Hematopoietic multipotent progenitor cell treated with erythropoietin and hydrocortisone succinate and interleukin-3 and kit ligand, for 17 days (in vitro differentiated cells): ENCODE measurements at places on chromosomes 11 and 22.

GRCh38 chr11:16341853-16342252, 14.5 kb downstream of the SOX6 start:
- no peak for DNase-seq

DNA sequence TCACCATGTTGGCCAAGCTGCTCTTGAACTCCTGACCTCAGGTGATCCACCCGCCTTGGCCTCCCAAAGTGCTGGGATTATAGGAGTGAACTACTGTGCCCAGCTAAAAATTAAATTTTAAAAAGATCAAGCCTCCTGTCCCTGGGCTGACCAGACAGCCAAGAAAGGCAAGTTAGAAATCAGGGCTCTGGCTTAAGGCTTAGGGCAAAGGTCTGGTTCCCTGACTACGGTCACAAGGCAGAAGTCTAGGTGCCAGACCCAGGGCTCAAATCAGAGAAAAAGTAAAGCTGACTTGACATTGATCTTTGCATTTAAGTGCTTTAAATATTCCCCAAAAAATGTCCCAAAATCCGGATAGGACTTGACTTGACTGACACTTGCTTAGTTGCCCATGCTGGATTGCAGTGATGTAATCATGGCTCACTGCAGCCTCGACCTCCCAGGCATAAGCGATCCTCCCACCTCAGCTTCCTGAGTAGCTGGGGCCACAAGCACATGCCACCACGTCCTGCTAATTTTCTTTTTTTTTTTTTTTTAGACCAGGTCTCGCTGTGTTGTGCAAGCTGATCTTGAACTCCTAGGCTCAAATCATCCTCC, 17.3 kb upstream of the CRKL start:
- no peak for DNase-seq

DNA sequence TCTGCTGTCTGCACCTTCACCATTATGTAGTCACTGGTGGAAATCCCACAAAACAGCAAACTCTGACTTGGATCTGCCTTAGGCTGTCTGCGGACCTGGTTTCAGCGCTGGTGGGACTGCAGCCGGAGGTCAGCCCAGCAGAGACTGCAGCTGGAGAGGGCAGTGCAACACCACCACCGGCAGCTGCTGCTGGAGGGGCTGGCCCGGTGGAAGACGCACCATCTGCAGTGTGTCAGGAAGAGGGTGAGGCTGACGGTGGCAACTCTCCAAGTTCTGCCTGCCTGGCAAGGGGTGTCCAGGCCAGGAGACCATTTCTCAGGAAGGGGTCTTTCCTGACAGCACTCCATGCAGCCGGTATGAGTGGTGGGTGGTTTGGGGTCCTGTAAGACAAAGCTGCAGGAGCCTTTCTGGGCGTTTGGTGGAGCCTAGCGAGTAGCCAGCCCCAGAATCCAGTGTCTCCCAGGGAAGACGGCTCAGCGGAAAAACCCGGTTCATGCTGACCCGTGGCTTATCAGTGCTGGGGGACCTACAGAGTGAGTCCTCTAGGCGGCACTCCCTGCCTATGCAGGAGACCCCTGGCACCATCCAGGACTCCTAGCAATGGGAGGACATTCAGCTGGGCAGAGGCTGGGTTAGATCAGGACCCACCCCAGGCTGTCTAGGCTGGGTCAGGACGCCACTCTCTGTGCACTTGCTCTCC, 50.8 kb downstream of the PISD start:
- DNase-seq: no peak

DNA sequence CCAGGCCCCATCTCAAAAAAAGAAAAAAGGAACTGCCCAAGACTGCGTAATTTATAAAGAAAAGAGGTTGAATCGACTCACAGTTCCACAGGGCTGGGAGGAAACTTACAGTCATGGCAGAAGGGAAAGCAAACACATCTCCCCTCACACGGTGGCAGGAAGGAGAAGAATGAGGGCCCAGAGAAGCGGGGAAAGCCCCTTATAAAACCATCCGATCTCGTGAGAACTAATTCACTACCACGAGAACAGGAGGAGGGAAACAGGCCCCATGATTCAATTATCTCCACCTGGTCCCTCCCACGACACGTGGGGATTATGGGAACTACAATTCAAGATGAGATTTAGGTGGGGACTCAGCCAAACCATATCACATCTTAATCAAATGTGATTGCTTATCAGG, 82.2 kb downstream of the BUD13 start:
- DNase-seq: no peak

DNA sequence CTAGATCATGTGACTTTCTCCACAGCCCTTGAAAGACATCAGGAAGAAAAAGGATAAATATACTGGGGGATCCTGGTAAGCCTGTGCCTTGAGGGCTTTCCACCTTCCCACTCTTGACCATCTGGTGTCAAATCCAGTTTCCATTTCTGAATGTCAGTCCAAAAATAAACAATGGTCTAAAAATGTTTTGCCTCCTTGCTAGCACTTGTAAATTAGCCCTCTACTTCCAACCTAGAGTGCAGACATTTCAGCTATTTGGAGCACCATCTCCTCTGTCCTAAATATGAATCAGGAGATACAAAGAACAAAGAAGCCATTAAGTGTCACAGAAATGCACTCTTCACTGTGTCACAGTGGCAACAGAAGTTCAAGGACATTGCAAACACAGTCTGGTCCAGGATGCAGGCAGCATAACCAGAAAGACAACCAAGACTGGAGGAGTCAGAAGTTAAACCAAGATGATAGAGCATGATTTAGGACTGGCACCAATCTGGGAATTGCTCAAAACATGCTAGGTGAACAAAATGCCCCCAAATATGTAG, 88.1 kb downstream of the CCDC34 start:
- no peak for DNase-seq

DNA sequence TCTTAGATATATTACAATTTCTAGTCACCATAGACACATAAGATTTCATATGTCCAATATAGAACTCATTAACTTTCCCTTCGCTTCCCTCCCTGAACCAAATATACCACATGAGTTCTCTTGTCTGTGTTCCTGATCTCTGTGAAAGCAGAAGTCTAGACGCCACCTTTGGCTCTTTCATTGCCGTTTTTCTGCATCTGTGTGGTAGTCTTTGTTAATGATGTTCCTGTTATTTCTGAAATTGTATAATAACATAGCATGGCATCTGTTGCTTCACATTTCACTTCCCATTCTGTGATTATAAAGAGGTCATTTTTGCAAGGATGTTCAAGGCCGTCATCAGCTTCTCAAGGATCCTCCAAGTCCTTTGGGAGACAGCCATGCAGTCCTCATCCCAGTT, 58.5 kb downstream of the NCAM1 start:
- no peak for DNase-seq

DNA sequence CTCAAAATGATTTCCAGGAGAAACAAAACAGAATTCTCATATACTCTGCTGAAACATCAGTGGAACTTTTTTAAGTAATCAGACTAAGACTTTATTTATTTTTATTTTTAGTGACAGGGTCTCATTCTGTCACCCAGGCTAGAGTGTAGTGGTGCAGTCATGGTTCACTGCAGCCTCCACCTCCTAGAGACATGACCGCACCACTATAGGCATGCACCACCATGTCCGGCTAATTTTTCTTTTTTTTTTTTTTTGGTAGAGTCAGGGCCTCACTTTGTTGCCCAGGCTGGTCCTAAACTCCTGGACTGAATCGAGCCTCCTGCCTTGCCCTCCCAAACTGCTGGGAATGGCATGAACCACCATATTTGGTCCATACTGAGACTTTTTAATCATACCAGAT, 42.9 kb downstream of the PRDM10 start:
- DNase-seq: no peak

- no peak for DNase-seq
Measured at GRCh38 chr22:24440718-24441405, 13.5 kb downstream of the ADORA2A start.

DNA sequence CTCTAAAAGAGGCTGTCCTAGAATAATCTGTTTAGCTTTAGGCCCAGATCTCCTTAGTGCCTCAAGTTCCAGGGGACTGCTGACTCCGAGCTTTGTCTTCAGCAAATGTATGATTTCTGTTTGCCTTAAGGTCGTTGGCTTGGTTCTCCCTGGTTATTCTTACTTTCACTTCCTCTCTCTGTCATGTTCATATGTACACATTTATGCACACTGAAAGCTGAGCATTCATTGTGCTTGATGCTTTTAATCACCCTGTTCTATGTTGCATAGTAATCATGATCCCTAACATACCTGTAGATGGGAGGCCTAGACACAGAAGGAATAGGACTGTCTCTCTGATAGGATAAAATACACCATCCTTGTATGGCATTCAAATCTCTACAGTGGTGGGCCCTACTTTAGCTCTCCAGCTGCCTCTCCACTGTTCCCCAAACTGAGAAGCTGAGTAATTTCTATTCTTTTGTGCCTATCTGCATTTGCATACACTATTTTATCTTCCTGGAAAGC, 7.2 kb downstream of the PPFIBP2 start:
- no peak for DNase-seq

DNA sequence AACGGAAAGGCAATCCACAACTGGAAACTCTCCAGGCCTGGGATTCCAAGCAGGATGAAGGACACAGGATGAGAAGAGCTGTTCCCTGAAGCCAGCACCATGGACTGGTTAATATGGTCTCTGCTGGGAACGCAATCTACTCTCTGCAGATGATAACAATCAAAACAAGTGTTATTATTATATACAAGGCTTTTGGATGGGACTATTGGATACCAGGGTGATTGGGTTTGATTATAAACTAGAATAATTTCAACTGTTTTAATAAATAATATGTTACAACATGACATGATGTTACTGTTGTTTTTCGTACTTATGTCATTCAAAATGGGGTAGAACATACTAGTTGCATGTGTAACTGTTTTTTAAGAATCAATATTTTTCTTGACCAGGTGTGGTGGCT, at the start of gene OR52R1:
Gene OR52R1, minus strand, starts transcription at position 101 of the 400 bp plus-strand sequence. Its CDS starts 0 bp downstream, at position 101.
- no peak for DNase-seq

DNA sequence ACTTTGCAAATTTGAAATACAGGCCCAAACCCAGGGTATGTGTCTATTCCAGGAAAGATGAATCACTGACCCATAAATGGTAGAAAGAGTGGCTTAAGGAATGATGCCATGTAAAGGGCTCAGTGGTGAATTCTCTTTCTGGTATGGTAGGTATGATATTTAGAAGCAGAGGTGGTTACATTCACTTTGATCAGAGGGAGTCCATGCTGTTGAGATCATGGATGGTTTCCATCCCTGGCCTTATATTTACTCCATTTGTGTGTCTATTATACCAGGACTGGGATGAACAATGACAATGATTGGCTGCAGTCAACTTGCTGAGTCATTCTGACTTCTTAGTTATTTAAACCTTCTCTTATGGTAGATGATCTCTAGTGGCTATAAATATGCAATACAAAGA, 419.8 kb upstream of the LRRC4C start:
- DNase-seq: no peak

- no peak for DNase-seq
Measured at GRCh38 chr22:42676059-42676607, 26.9 kb upstream of the CYB5R3 start.

DNA sequence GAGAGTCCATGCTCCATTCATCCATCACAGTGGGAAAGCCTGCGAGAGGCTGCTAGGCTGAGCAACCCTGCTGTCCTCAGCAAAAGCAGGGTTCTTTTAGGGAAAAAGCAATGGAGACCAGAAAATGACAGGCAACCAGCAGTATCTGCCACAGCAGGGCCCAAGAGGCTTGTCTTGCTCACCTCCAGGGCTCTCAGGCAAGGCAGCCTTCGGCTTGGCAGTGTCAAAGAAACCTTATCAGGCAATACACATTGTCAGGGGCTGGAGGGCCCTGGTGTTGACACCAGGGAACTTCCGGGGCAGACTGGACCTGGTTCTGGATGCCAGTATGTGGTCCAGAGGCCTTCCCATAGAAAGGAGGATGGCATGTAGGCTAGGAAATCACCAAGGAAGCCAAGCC, 10.2 kb upstream of the TLCD5 start:
- DNase-seq: no peak

DNA sequence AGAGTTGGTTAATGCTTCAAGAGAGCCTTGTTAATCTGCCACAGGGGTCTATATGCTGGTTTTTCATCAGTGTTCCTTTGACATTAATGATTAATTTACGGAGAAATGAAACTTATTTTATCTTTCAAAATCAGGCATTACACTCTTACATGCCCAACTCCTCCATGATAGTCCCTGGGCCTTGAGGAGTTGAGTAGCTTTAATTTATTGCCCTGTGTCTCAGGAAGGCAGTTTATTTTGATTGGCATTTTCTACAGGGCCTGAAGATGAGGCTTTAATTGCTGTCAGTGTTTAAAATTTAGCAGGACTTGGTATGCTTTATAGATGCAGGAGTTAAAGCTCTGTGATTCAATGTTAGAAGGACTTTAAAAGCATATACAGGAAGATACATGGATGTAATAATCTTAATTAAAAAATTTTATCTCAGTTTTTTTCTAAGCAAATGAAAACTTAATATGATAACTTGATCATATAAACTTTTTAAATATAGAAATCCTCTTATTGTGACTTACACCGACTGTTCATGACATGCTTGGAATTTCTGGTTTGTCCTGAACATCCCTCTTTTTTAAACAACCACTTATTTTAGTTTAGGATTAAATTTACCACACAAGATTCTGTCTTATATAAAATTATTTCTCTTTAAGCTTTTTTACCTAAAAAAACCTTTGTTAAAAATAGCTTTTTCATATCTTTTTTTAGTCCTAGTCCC, 12.2 kb downstream of the GLYAT start:
- no peak for DNase-seq

GRCh38 chr22:19105867-19106802, 16.1 kb downstream of the DGCR2 start:
- DNase-seq: peak; percentile 75

DNA sequence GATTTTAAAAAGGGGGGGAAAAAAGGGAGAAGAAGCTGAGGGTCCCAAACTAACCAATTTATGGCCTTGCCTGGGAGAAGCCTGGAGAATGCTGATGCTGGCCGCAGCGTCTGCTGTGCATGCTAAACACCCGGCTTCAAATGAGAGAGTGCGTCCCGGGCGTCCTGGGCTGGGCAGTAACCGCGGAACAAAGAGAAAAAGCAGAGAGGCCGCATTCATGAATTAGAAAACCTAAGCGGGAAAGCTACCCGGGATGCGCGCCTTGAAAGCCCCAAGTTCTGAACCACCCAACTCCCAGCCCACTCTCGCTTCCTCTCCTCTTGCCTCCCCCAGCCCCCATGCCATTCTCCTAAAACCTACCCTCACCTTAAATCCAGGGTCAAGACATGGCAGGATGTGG, 6.5 kb downstream of the MN1 start:
- no peak for DNase-seq

DNA sequence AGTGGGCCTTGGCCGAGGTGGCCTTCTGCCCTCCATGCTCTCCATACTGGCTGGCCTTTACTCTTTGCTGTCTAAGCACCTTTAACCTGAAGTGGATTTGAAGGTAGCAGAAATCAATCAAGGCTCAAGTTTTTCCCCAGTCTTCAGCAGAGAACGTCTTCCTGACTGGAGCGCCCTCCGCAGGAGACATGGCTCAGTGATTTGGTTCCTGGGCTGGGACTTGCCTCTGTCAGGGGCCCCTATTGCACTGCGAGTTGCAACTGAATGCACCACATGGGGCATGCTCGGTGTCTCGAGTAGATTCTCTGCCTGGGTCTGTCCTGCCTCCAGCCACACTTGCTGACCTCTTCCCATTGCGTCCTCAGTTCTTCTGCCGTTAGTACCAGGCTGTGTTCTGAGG, 79.6 kb downstream of the BMAL1 start:
- DNase-seq: no peak

- no peak for DNase-seq
Measured at GRCh38 chr11:134569195-134569594, 157.2 kb upstream of the B3GAT1 start.
